H54 (cell line): ENCODE measurements at places on chromosomes 2 and 18.

- DNase-seq, result no peak
These were observed 288.1 kb downstream of the EPHA4 start for GRCh38 chr2:221283896-221284545.

GRCh38 chr2:122748552-122749011 is 993.1 kb downstream of the TSN start:
- DNase-seq, result no peak

GRCh38 chr2:138415985-138416384 is 85.6 kb upstream of the SPOPL start:
- no peak for DNase-seq

GRCh38 chr18:32695534-32695933 is 77.3 kb downstream of the KLHL14 start:
- no peak for DNase-seq

DNA sequence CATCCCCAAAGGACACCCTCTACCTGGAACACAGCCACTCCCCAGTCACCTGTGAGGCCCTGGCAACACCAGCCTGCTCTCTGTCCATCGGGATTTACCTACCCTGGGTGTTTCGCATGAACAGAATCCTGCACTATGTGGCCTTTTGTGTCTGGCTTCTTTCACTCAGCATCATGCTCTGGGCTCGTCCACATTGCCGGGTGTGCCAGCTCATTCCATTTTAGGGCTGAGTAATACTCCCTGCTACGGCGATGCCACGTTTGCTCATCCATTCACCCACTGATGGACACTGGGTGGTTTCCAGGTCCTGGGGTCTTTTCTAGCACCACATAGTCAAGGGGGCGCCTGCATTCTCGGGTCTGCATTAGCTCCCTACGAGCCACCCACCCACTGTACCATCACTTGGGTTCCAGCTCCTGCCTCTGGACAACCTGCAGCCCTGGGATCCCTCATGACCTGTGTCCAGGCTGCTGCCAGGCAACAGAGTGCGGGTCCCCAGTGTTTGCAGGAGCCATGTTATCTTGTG is 22.0 kb downstream of the KCNF1 start:
- no peak for DNase-seq

DNA sequence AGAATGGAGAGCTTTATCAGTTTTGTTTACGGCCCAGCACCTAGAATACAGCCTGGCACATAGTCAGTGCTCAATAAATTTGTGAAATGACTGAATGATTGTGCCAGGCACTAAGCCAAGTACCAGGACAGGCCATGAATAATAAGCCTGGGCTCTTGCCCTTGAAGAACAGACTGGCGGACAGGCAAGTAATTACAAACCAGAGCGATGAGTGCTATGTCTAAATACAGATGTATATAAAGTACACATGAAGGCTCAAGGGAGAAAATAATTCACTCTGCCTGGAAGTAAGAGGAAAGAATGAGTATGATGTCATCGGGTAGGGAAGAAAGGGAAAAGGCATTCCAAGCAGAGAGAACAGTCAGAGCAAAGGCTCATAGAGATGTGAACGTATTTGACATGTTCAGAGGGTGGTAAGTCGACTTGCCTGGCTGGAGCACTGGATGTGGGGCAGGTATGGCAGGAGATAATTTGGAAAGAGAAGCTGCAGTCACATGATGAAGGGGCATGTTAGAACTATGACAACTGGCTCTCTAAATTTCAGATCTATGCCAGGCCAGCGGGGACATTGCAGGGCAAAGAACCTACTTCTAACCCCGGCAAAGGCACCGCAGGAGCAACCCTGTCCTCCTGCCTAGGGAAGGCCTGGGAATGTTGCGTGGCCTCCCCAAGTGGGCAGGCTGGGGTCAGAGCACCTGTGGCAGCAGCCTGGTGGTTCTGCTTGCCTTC is 119.1 kb upstream of the STPG4 start:
- peak; percentile 47 for DNase-seq

DNA sequence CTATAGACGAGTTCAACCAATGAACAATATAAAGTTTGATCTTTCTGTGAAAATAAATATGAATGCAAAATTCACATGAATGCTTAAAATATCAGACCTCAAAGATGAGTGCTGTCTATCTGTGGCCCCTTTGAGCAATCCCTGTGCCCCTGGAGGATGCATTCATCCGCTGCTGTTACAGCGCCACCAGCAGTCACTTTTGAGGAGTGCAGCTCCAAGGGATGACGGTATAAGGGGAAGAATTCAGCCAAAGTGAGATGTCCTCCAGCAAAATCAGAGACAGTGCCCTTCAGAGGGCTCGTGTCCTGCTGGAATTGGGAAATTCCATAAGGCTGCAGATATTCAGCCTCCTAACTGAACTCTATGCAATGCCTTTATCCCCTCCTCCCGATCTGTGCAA is 12.0 kb upstream of the CHRNA1 start:
- no peak for DNase-seq

GRCh38 chr2:180975585-180975984 is 4.8 kb upstream of the UBE2E3 start:
- DNase-seq, result no peak

- DNase-seq, result peak; percentile 33
These were observed 89.9 kb upstream of the EPC2 start for GRCh38 chr2:148554459-148555247.

GRCh38 chr18:35750929-35751328 is 169.4 kb downstream of the GALNT1 start:
- no peak for DNase-seq

DNA sequence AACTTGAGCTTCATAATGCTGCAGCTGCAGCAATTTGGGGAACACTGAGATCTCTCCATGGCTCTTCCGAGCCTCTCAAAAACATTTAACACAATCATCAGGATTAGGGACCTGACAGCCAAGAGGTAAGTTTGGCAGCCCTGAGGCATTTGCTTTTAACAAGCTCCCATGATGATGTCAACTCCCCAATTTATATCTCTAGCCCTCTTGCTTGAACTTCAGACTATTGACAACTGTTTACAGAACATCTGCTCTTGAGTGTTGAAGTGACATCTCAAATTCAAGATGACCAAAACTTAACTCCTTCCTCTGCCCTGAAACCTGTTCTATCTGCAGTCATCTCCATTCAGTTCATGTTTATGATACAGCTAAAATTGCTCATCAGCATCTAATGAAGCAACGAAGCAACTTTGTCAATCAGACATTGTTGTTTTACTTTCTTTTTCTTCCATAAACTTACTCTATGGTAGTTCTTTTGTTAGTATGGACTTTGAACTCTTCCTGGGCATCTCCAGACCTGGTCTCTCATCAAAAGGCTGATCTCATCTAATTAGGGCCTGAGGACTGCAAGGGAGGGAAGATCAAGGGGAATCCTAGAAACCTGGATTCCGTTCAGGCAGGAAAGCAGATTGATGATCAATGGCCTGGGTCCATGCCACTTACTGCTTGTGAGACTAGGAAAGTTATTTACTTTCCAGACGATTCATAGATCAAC is 48.1 kb downstream of the SEMA4F start:
- DNase-seq, result no peak

DNA sequence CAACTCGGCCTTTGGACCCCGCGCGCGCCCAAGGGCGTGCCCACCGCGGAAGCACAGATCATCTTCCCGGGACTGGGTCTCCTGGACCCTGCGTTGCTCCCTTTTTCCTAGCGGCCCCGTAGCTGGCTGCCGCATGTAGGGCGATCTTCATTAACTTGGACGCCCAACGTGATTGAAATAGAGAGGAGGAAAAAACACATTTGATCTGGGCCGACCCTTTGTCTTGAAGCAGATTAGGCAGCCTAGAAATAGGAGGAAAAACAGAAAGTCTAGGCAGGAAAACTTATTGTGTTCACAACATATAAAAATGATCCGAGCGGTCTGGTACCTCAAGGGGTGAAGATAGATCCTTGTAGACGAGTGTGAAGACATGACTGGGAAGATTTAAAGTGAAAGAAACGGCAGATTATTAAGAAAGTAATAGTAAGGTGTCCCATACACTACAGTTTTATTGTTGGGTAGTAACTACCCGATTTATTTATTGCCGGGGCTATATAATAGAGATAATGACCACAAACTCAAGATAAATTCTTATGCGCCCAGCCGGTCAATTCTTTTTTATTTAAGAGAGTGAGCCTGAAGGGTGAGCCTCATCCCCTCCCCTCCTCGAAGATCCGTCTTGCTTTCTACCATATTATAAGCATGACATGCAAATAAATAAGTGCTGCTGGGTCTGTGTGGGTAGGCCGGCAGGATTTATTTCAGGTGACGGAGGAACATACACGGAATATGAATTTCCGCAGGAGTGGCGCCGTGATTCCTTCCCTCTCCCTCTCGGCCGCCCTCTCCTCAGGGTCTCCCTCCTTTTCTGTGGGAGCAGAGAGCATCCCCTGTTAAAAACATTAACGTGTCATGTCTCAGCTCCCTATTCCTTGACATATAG is 147.4 kb downstream of the MEIS1 start:
- DNase-seq, result no peak

GRCh38 chr18:13577091-13577697 is 149.2 kb downstream of the FAM210A start:
- DNase-seq, result no peak

DNA sequence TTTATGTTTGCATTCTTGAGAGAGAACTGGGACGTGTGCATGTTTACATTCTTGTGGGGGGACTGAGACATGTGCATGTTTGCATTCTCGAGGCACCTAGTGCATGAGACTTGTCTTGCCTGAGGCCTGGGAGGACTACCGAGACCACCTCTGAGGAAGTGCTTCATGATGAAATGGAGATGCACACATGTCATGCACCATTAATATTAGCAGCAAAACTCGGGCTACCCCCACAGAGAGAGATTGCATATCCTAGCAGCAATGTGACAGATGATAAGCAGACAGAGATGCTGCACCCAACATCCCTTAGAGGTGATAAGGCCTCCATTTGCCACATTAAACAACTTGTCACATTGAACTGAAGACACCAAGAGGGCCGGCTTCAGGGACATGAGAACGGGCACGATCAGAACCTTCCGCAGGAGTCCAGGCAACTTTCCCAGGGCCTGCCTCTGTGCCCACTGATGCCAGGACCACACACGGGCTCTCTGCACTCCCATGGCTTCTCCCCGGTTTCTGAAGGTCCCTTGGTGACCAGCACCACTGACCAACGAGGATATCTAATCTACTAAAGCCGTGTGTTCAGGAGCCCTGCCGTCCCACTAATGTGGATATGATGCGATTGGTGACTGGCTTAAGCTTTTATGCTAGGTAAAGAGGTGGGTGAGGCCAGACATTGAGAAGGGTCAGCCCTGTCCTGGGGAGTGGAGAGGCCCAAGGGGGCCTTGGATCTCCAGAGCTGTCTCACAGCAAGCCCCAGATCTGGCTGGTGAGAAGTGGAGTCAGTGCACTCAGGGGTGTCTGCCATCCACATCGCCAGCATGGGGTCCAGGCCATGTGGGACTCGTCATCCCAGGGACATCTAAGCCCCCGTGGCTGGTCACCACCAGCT is 208.3 kb downstream of the NDUFA10 start:
- no peak for DNase-seq

- no peak for DNase-seq
These were observed 249.1 kb upstream of the SALL3 start for GRCh38 chr18:78730546-78730945.

DNA sequence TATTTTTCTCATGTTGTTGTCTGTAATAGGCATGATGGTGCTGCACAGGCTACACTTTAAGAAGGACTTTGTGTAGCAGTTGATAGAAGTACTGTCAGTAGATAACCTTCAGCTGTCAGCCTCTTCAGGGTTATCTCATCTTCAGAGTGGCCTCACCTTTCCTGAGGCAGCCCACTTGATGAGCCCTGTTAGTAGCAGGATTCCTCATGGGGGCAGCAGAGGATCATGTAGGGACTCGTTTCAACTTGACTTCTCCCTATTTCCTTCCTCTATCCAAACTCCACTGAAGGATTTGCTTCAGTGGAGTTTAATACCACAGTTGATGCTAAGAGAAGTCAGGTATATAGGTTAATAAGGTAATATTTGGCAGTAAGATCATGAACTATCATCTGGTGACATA is 530.3 kb upstream of the FSIP2 start:
- no peak for DNase-seq

GRCh38 chr2:215238485-215239098 is 73.3 kb upstream of the ATIC start:
- DNase-seq, result no peak

- no peak for DNase-seq
These were observed 36.1 kb downstream of the POMC start for GRCh38 chr2:25132299-25132635.

- DNase-seq, result peak; percentile 12
These were observed 80.5 kb downstream of the LYPD6 start for GRCh38 chr2:149410701-149411484.

DNA sequence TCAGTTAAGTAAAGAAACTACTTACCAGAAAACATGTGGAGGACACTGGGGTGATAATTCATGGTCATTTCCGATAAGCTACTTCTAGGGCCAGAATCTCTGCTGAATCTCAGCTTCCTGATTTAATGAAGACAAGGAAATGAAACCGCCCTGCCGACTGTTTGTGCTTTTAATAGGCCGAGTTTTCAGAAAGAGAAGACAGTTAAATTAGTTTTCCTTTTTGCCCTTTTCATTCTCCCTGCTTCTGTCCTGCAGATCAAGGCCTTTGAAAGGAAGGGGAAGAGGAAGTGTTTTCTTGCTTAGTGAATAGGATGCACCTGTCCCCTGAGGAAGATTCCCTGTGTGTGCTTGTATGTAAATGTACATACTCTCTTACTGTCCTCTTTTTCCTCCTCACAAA is 126.6 kb downstream of the SH3RF3 start:
- DNase-seq, result no peak

GRCh38 chr2:134950886-134951285 is 32.3 kb downstream of the CCNT2 start:
- DNase-seq, result no peak

- no peak for DNase-seq
These were observed 209.2 kb downstream of the ICOS start for GRCh38 chr2:204145791-204146190.

GRCh38 chr2:88493481-88493880 is 41.0 kb upstream of the FOXI3 start:
- no peak for DNase-seq

- no peak for DNase-seq
These were observed 486.7 kb downstream of the EIPR1 start for GRCh38 chr2:2890901-2891300.

DNA sequence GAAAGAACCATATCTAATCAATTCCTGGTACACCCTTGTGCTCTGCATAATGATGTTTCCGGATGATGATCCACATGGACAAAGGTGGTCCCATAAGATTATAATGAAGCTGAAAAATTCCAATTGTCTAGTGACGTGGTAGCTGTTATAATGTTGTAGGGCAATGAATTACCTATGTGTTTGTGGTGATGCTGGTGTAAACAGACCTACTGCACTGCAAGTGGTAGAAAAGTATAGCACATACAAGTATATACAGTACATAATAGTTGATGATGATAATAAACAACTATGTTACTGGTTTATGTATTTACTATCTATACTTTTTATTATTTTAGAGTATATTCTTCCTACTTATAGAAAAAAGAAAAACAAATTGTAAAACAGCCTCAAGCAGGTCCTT is 8.4 kb downstream of the DGKD start:
- DNase-seq, result no peak

DNA sequence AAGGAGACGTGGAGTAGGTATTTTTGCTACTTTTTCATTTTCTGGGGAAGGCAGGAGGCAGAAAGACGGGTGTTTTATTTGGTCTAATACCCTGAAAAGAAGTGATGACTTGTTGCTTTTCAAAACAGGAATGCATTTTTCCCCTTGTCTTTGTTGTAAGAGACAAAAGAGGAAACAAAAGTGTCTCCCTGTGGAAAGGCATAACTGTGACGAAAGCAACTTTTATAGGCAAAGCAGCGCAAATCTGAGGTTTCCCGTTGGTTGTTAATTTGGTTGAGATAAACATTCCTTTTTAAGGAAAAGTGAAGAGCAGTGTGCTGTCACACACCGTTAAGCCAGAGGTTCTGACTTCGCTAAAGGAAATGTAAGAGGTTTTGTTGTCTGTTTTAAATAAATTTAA is 3.4 kb downstream of the FZD7 start:
- no peak for DNase-seq
